ENCODE measurements at places on chromosomes 5 and 9.

- H3K4me3 ChIP-seq: peak overlapping the region; percentile 21
- peak; percentile 91 for DNase-seq
- H3K36me3 ChIP-seq: peaks cover 31% of the 10 kb centered on the region
- no peaks in the 10 kb centered on the region for H3K27me3 ChIP-seq
- peak overlapping the region; percentile 39 for H3K27ac ChIP-seq
These were observed 19.3 kb upstream of the SLC25A51 start for GRCh38 chr9:37923118-37923795.

DNA sequence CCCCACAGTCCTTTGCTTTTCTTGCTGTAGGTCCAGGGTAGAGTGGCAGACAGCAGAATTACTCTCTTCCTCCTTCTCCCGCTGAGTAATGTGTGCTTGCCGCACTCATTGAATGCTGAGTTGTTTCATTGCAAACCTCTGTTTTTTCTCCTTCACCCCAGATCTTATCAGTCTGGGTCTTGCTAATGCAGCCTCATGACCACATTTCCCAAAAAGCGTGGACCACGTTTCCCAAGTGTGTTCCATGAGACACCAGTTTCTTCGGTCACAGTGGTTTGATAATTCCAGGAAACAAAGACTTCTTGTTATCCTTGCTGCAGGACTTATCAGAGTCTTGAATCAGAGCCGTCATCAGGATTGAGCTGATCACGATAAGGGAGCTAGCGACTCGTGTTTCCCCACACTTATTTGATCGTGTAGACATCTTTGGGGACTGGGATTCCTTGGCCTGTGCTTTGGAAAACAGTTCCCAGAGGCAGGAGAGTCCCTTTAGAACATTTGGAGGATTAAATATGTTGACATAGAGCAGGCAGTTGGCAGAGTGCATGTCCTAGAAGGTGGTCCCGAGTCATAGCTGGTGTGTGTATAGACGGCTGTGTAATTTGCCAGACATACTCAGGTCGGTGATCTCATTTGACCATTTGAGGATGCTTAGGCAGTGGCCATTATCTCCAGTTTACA, 4.4 kb downstream of the LRRC8A start:
- H3K36me3 ChIP-seq: peaks cover 48% of the 10 kb centered on the region
- H3K4me3 ChIP-seq: no peak overlapping the region
- no peaks in the 10 kb centered on the region for H3K27me3 ChIP-seq
- no peak overlapping the region for H3K27ac ChIP-seq

GRCh38 chr5:122312591-122313406, 762 bp downstream of the SNCAIP start:
- H3K4me1 ChIP-seq: peaks cover 5% of the 10 kb centered on the region
- H3K36me3 ChIP-seq: no peaks in the 10 kb centered on the region

- H3K27me3 ChIP-seq: no peaks in the 10 kb centered on the region
- no peak overlapping the region for H3K27ac ChIP-seq
- H3K4me3 ChIP-seq: no peak overlapping the region
- no peak for DNase-seq
- H3K36me3 ChIP-seq: no peaks in the 10 kb centered on the region
These were observed 285.6 kb downstream of the FBXL7 start for GRCh38 chr5:15785531-15785981.

Measured in endodermal cell (in vitro differentiated cells).